ENCODE measurements at places on chromosomes 13 and 19. TPM values are rescaled to one million over a fixed set of nuclear protein-coding genes. Genes with fewer than 3 reads are reported as not detected.

RFC3 gene
- total RNA-seq = 12.3 TPM

PSG6 gene
- 0.53 TPM for total RNA-seq

KIR2DL3 gene
- total RNA-seq = not detected

SOX1 gene
- 0.04 TPM for total RNA-seq

FPR1 gene
- total RNA-seq = 0.66 TPM

NR1H2 gene
- 22.4 TPM for total RNA-seq

PSG2 gene
- 0.62 TPM for total RNA-seq

COPE gene
- total RNA-seq = 115 TPM
